ENCODE measurements at places on chromosomes 2 and 18.

- DNase-seq: no peak
Measured at GRCh38 chr2:182097571-182098164, 112.0 kb downstream of the PPP1R1C start.

DNA sequence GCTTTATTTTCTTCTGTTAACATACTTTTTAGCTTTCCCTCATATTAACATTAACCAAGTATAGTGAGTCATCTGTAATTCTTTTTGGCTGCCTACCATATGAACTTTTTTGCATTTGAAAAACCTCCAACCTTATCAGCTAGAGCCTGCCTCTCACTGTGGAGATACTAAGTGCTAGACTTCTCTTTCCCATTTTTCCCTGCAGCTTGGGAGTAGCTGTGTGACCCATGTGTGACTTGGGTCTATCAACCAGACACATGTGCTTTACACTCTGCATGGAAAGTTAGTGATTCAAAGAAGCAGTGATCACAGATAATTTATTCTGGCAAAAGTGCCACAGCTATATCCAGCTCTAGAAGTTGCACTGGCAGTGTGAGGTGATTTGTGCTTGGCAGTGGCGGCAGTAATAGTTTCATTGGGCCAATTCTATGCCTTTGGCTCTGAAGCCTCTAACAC, 36.3 kb downstream of the PREPL start:
- DNase-seq: no peak

GRCh38 chr2:8315531-8316165, 366.2 kb upstream of the ID2 start:
- DNase-seq: no peak

DNA sequence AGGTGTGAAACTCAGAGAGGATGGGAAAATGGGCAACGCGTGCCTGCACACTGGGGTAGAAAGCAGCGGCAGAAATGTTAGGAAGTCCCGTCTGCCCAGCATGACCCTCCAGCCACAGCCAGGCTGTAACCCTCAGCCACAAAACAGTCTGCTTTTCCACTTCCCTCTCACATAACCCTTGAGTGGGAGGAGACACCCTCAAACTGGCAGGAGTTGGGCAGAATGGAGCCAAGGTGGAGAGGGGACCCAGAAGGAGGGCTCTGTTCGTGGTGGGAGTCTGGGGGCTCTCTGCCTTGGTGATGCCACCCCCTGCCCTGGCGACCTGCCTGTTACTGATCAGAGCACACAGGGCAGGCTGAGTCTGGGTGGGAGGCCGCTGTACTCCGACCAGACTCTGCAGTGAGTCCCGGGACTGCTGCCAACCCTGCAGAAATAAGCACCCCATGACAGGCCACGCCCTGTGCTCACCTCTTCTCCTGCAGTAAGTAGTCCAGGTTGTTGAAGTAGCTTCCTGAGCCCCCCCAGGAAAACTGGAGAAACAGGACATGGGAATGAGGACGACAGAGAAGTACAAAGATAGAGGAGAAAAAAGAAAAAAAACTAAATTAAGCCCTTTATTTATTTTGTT, 16.0 kb downstream of the FAM178B start:
- no peak for DNase-seq

GRCh38 chr2:72770879-72771461, 54.9 kb downstream of the EXOC6B start:
- DNase-seq: no peak

- DNase-seq: no peak
Measured at GRCh38 chr18:48835119-48835518, 115.6 kb downstream of the SMAD7 start.

DNA sequence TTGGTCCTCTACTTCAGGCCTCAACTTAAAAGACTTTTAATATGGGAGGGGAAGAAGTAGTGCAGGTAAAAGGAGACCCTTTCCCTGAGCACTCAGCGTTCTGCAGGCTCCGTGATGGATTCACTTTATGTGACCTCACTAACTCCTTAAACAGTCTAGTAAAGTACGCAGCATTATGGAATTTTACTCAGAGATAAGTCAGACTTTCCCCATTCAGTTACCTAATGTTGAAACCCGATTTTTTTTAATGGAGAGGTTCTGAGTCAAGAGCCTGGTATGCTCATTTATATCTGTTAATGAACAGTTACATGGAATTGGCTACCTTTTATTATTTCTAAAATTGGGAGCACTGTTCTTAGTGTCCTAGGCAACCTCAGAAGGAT, 34.1 kb downstream of the RASGRP3 start:
- no peak for DNase-seq

- DNase-seq: no peak
Measured at GRCh38 chr18:10437837-10438236, 16.6 kb upstream of the APCDD1 start.

DNA sequence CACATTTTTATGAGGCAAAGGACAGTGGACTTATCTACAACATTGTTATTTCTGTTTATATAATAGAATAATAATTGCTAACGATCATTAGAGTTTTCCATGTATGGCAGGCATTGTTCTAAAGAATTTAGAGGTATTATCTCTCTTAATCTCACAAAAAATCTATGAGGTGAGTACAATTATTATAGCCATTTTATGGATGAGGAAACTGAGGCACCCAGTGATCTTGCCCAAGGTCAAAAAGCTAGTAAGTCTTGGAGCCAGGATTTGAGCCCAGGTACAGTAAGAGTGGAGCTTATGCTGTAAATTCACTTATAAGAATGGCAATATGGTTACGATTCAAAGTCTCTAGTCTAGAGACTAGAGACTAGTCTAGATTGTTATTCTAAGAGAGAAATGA, 331.7 kb downstream of the PLCL1 start:
- DNase-seq: no peak

GRCh38 chr2:144411473-144411872, 108.4 kb downstream of the ZEB2 start:
- DNase-seq: no peak

DNA sequence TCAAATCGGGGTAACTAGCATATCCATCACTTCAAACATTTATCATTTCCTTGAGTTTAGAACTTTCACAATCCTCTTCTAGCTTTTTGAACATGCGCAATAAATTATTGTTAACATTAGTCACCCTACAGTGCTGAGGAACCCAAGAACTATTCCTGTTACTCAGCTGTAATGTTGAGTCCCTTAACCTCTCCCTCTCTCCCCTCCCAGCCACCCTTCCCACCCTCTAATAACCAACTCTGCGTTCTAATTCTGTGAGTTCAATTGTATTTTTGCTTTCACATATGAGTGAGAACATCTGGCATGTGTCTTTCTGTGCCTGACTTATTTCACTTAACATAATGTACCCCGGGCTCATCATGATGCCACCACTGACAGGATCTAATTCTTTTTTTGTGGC, 78.6 kb upstream of the RANBP2 start:
- DNase-seq: no peak

- no peak for DNase-seq
Measured at GRCh38 chr2:19235308-19235707, 123.1 kb downstream of the OSR1 start.

GRCh38 chr2:151981886-151982285, 117.0 kb downstream of the CACNB4 start:
- no peak for DNase-seq

DNA sequence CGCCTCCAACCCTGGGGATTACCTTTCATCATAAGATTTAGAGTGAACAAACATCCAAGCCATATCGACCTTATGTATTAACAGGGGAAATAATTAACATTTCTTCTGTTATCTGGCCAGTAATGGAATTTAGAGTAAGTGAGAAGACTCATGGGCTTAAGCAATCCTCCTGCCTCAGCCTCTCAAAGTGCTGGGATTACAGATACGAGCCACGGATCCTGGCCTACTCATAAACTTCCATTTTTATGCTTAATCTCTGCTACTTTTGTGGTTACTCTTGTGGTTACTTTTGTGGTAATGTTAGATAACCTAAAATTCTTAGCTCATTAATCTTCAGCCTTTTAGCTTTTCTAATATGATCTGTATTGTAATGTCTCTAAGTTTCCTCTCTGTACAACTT, 159.3 kb upstream of the SLC8A1 start:
- DNase-seq: no peak

- no peak for DNase-seq
Measured at GRCh38 chr2:74267068-74267467, 68.7 kb downstream of the MTHFD2 start.

- no peak for DNase-seq
Measured at GRCh38 chr2:201414099-201415023, 36.9 kb downstream of the TRAK2 start.

GRCh38 chr18:55390898-55391297, 197.1 kb downstream of the TCF4 start:
- DNase-seq: no peak

DNA sequence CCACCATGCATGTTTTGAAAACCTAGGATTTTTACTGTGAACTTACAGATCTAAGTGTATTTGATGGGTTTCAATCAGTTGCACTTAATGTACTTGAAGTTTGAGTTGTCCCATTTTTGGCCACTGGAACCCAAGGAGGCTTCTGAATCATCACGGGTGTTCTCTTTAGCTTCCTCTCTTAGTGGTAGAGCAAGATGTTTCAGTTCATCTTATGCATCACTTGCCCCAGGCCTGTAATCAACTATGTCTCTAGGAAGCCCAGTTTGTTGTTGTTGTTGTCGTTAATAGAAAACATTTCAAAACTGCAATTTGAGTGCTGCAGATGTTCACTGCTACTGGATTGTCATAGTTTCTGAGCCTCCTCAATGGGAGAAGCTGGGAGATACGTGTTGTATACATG, 97.0 kb downstream of the FHOD3 start:
- no peak for DNase-seq

DNA sequence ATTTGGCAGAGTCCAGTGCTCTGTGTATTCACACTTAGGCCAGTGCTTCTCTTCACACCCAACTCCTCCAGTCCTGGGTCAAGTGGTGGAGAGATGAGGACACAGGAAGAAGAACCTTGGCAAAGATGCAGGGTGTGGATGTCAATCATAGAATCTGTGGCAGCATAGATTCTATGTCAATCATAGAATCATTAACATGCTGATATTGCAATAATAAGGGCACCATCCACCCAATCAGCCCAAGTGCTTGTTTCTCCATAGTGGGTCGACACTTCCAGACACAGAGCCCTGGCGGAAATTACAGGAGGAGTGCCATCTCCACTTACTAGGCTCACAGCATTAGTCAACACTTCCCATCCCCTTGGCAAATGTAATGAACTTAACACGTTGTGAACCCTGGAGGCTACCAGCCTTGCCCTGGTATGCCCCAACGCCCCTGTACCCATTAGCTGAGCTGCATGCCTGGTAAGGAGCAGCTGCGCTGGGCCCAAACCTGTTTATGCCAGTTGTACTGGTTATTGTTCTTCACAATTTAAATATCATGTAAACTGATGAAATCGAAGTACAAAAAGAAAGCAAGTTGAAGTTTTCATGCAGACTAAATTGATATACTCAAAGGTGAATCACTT, 161.5 kb upstream of the SMAD2 start:
- no peak for DNase-seq

- no peak for DNase-seq
Measured at GRCh38 chr2:86628091-86628522, 4.4 kb upstream of the RNF103 start.

DNA sequence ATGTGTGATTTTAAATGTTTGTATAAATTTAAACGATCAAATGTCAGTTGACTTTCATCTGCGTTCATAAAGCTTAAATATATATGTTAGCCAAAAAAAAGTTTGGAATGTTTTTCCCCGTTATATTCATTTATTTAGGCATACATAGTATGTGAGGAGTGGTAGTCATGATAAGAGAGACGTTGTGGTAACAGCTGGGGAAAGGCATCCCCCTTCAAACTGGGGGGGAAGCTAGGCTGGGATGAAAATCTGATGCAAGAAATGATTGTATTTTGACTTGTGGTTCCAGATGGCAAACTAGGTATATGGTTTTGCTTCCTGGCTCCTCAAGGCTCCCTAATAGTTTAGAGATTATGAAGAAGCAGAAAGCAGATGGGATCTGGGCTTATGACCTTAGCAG, 30.1 kb downstream of the ITGA6 start:
- no peak for DNase-seq

- no peak for DNase-seq
Measured at GRCh38 chr2:17736989-17737388, 16.6 kb downstream of the SMC6 start.

DNA sequence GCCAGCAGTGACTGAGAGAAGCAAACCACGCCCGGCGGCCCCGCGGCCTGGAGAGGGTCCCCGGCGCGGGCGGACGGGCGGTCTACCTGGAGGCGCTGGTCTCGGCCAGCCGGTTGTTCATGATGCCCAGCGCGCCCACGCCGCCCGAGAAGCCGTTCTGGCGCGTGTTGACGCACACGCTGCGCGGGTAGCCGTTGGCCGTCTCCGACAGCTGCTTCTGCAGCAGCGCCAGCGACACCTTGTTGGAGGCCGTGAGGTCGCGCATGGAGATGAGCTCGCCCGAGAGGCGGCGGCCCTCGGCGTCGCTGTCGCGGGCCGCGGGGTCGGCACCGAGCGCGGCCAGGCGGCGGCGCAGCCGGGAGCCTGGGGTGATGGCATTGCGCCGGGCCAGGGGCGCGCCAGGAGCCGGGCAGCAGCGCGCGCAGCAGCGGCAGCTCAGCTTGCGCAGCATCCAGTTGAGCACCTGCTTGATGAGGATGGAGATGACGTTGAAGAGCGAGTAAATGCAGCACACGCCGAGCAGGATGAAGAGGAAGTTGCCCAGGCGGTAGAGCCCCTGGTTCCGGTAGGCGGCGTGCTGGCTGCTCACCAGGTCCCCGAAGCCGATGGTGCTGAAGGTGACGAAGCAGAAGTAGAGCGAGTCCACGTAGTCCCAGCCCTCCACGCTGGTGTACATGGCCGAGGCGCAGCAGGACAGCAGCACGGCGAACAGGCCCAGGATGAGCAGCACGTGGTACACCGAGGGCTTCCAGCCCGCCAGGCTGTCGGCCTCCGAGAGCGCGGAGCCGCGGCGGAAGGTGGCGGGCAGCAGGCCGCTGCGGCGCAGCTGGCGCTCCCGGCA, 118.1 kb downstream of the MSH2 start:
- DNase-seq: peak; percentile 39

- no peak for DNase-seq
Measured at GRCh38 chr2:224264259-224264658, 137.6 kb downstream of the FAM124B start.

- DNase-seq: no peak
Measured at GRCh38 chr2:43420389-43420801, 175.4 kb downstream of the THADA start.

DNA sequence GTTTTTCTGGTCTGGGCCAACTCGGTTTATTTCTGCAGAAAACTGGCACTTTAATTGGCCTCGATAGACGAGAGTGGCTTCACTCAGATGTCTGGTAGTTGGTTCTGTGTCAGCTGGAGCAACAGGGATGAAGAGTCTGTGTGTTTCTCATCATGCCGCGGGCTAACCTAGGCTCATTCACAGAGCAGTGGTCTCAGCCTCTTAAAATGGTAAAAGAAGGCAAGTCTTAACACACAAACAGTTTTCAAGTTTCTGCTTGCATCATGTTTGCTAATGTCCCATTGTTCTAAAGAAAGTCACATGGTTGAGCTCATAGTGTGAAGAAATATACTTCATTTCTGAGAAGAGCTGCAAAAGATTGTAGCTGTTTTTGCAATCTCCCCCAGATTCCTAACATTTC, 37.5 kb upstream of the ANXA4 start:
- DNase-seq: no peak

GRCh38 chr2:69177063-69177771, 164.2 kb downstream of the ANTXR1 start:
- DNase-seq: no peak

GRCh38 chr18:12098374-12098773, 4.7 kb downstream of the ANKRD62 start:
- no peak for DNase-seq

Measured in stimulated activated CD8-positive, alpha-beta memory T cell treated with anti-CD3 and anti-CD28 coated beads, Interleukin-15, amount 100 ng/mL, for 24 hours (primary cell).